ENCODE measurements at places on chromosomes 6 and 20. TPM values are rescaled to one million over a fixed set of nuclear protein-coding genes. Genes with fewer than 3 reads are reported as not detected.

The CASS4 gene
- total RNA-seq: 3.5 TPM

DNA sequence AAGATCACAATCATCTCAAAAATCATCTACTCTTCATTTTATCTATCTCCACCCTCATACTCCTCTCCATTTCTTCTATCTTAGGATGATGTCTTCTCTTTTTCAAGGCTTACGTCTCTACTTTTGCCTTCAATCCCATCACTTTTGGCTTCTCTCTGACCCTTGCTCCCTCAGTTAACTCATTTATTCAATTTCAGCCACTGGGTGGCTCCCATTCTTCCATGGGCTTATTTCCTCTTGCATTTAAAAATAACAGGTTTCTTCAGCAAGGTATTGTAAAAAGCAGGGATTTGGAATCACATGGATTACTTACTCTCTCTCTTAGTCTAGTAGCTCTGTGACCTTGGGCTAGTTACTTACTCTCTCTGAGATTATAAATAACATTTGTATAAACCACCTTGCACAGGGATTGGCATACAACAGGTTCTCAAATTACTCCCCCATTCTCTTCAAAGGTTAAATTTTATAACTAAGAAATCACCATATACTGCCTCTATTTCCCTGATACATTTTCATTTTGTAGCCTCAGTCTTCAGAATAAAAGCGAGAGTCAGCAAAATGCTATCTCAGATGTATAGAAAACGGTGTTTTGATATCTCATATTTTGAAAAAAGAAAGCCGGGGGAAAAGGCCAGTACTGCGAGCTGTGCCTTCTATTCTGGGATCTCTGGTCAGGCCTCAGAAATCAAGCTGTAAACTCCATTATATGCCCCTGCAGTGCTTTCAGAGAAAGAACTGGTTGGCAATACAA, 5.5 kb downstream of the ZSCAN12 start:
- H3K27me3 ChIP-seq: no peaks in the 10 kb centered on the region
- H3K36me3 ChIP-seq: peaks cover 78% of the 10 kb centered on the region
- DNase-seq: no peak
- peaks cover 45% of the 10 kb centered on the region for H3K4me1 ChIP-seq

The VTA1 gene
- total RNA-seq: 53.8 TPM

The IL17A gene
- total RNA-seq: not detected

The POPDC3 gene
- total RNA-seq: not detected

- H3K36me3 ChIP-seq: no peaks in the 10 kb centered on the region
- no peak overlapping the region for H3K27ac ChIP-seq
- peak; percentile 82 for DNase-seq
- H3K4me3 ChIP-seq: no peak overlapping the region
- H3K4me1 ChIP-seq: no peaks in the 10 kb centered on the region
Observed at GRCh38 chr6:127186889-127187288, 68.4 kb downstream of the RSPO3 start.

DNA sequence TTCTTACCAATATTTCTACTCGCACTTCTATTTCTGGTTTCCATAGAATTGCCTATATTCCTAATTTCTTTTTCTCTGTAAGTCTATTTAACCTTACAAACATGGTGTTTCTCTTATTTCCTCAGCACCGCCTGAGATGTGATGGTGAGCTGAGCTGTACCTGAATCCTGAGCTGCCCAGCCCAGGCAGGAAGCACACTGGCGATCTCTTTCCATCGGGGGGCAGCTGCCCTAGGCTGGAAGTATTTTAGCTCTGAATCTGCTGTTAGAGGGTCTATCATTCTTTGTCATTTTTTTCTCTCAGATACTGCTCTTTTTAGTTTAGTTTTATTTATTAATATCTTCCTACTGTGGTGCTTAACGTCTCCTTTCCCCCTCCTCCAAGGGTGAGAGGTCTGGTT, 173.4 kb upstream of the SLC35B3 start:
- H3K4me3 ChIP-seq: no peak overlapping the region
- no peak for DNase-seq
- no peaks in the 10 kb centered on the region for H3K27me3 ChIP-seq

DNA sequence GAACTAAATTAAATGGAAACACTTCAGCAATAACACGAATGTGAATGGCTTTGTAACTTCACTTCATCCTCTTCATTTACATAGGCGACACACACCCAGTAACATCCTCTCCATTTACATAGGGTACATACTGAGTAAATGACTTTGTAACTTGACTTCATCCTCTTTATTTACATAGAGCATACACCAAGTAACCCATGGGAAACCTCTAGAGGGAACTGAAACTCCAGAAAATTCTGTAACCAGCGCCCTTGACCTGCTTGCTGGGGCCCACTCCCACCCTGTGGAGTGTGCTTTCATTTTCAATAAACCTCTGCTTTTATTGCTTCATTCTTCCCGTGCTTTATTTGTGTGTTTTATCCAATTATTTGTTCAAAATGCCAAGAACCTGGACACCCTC, 81.6 kb upstream of the OPRM1 start:
- H3K27ac ChIP-seq: no peak overlapping the region
- H3K4me1 ChIP-seq: no peaks in the 10 kb centered on the region
- H3K27me3 ChIP-seq: peaks cover 4% of the 10 kb centered on the region
- no peaks in the 10 kb centered on the region for H3K36me3 ChIP-seq
- DNase-seq: no peak
- no peak overlapping the region for H3K4me3 ChIP-seq

DNA sequence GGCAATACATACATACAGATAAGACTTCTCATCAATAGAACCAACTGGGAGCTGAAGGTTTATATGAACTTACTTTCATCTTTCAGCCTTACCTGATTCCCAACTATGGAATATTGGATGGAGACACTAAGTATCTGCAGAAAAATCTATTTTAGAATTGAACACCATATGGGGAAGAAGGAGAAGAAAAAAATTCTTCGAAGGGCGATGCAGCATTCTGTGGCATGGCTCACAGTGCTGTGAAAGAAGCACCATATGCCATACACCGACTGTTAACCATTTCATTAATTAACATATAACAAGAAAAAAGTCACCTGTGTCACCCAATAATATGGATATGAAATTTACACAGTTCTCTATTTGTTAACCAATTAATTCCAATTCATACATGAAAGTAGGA, 1374.4 kb upstream of the MAP3K7 start:
- no peaks in the 10 kb centered on the region for H3K4me1 ChIP-seq
- no peak overlapping the region for H3K27ac ChIP-seq
- H3K36me3 ChIP-seq: no peaks in the 10 kb centered on the region
- H3K27me3 ChIP-seq: no peaks in the 10 kb centered on the region
- DNase-seq: no peak

The TLDC2 gene
- not detected for total RNA-seq

DNA sequence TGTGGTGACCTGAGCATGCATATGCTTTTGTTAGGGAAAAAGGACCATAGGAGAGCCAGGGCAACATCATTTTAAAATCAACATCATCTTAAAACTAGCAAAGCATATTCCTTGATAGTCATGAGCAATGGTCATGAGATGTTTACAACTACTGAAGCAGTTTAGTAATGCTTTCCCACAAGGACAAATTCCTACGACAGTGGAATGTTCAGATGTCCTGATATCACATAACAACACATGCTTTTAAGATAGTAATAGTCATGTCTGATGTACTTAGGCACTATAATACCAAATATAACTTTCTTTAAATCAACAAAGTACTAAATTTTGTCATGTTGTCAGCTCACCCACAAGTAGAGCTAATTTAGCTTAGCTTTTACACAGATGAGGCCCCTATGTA, 370.3 kb downstream of the HTR1B start:
- H3K36me3 ChIP-seq: no peaks in the 10 kb centered on the region
- H3K4me1 ChIP-seq: no peaks in the 10 kb centered on the region
- H3K27me3 ChIP-seq: no peaks in the 10 kb centered on the region
- no peak for DNase-seq
- no peak overlapping the region for H3K4me3 ChIP-seq
- no peak overlapping the region for H3K27ac ChIP-seq

GRCh38 chr6:25223490-25223991, 55.6 kb upstream of the CARMIL1 start:
- no peak overlapping the region for H3K27ac ChIP-seq
- DNase-seq: peak; percentile 77
- H3K36me3 ChIP-seq: no peaks in the 10 kb centered on the region
- peaks cover 11% of the 10 kb centered on the region for H3K4me1 ChIP-seq
- H3K4me3 ChIP-seq: peak overlapping the region; percentile 59
- peaks cover 6% of the 10 kb centered on the region for H3K27me3 ChIP-seq

DNA sequence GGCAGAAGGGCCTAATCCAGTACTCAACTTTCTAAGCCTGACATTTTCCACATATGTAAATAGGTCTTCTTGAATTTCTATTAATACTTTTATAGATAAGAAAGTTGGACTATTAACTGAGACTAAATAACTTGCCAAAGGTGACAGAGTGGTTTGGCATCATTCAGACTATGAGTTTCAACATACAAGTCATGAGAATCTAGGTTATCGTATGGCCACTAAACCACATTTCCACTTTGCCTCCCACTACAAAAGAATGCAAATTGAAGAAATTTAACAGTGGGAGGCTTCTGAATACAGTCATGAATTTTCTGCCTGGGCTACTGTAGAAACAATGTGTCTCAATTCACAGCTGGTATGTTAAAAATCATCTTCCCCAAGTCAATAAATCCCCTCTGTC, 531.0 kb upstream of the AGPAT4 start:
- H3K4me3 ChIP-seq: no peak overlapping the region
- H3K27me3 ChIP-seq: no peaks in the 10 kb centered on the region
- no peaks in the 10 kb centered on the region for H3K36me3 ChIP-seq
- no peak overlapping the region for H3K27ac ChIP-seq
- no peak for DNase-seq

GRCh38 chr6:53583451-53583850, 38.5 kb upstream of the GCLC start:
- H3K27me3 ChIP-seq: no peaks in the 10 kb centered on the region
- no peak overlapping the region for H3K4me3 ChIP-seq
- H3K4me1 ChIP-seq: peaks cover 8% of the 10 kb centered on the region
- no peaks in the 10 kb centered on the region for H3K36me3 ChIP-seq

GRCh38 chr6:164035900-164036485, 621.5 kb downstream of the QKI start:
- H3K4me1 ChIP-seq: no peaks in the 10 kb centered on the region
- H3K27ac ChIP-seq: no peak overlapping the region
- H3K36me3 ChIP-seq: no peaks in the 10 kb centered on the region
- H3K4me3 ChIP-seq: no peak overlapping the region

- peaks cover 61% of the 10 kb centered on the region for H3K4me1 ChIP-seq
- H3K36me3 ChIP-seq: no peaks in the 10 kb centered on the region
- peak overlapping the region; percentile 88 for H3K27ac ChIP-seq
Observed at GRCh38 chr6:35719830-35720733, 16.8 kb upstream of the ARMC12 start.

The ARMH2 gene
- not detected for total RNA-seq
